ENCODE measurements at places on chromosomes 2 and 18.

DNA sequence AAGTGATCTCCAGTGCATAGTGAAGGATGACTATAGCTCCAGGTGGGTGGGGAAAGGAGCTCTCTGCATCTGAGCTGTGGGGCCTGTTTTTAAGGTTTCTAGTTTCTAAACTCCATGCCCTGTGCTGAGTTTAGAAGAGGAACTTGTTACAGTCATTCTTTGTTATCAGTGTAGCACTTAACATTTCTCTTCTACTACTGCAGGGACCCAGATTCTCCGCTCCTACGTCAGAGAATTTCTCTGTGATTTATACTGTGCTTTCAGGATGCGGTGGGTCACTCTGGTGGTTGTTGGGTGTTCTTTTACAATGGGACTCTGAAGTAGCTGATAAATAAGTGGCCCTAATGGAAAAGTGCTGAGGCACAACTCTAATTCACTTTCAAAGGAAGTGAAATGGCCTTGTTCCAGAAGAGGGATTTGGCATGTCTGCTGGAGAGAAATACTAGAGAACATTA is 122.0 kb downstream of the WDSUB1 start:
- peaks cover 52% of the 10 kb centered on the region for H3K36me3 ChIP-seq
- DNase-seq: no peak
- H3K4me3 ChIP-seq: no peak overlapping the region
- peaks cover 52% of the 10 kb centered on the region for H3K4me1 ChIP-seq

DNA sequence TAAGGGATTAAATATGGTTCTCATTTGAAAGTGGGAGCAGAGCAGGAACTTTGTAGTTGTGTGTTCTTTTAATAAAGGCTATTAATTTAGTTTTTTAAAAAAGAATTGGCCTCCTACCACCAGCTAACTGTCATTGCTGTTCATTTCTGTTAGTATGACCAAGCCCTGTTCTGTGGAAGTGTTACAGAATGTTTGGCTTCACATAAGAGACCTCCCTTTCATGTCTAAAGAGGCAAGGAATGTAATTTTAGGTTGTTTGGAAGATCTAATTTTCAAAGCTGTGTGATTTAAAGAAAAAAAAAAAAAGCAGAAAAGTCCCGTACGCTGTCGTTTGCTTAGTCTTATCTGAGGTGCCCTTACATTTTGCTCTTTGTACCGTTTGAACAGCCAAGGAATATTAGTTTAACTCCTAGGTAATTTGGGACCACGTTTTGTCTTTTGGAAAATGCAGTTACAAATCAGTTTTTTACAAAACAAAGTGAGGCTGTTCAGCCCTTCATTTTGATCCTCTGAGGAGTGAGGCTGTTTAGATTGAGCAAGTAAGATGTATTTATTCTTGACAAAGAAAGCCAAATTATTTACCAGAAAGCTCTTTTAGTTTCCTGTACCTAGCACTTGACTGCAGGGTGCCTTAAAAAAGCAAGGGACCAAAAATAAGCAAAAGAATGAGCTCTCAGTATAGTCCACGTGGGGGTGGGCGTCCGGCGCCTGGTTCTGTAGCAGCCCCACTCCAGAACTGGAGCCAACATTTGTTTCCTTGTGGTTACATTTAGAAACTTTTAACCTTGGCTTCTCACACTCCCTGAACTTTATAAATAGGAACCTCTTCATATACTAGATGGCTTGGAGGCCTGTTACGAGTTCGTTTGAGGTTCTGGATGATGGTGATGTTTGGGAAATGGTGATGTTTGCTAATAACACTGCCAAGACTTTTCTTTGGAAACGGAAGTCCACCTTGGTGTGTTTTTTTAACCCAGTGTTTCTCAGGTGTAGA is 136.2 kb downstream of the FMNL2 start:
- peaks cover 38% of the 10 kb centered on the region for H3K4me1 ChIP-seq
- no peaks in the 10 kb centered on the region for H3K36me3 ChIP-seq
- H3K4me3 ChIP-seq: no peak overlapping the region
- no peak for DNase-seq
- no peaks in the 10 kb centered on the region for H3K27me3 ChIP-seq

GRCh38 chr2:43305517-43305916 is 79.1 kb upstream of the ZFP36L2 start:
- H3K36me3 ChIP-seq: peaks cover 2% of the 10 kb centered on the region
- no peak for DNase-seq
- H3K4me3 ChIP-seq: no peak overlapping the region
- peak overlapping the region; percentile 93 for H3K27ac ChIP-seq
- peaks cover 37% of the 10 kb centered on the region for H3K4me1 ChIP-seq

GRCh38 chr2:61549546-61549945 is 11.4 kb upstream of the XPO1 start:
- H3K4me3 ChIP-seq: no peak overlapping the region
- no peaks in the 10 kb centered on the region for H3K4me1 ChIP-seq
- DNase-seq: no peak
- H3K27me3 ChIP-seq: no peaks in the 10 kb centered on the region
- H3K27ac ChIP-seq: no peak overlapping the region

- DNase-seq: no peak
- H3K27ac ChIP-seq: no peak overlapping the region
- no peak overlapping the region for H3K4me3 ChIP-seq
- H3K4me1 ChIP-seq: peaks cover 3% of the 10 kb centered on the region
- no peaks in the 10 kb centered on the region for H3K36me3 ChIP-seq
- peaks cover 35% of the 10 kb centered on the region for H3K27me3 ChIP-seq
These were observed 91.9 kb downstream of the TWIST2 start for GRCh38 chr2:238939521-238940403.

GRCh38 chr2:129912871-129913694 is 66.4 kb upstream of the RAB6C start:
- peaks cover 2% of the 10 kb centered on the region for H3K27me3 ChIP-seq
- H3K36me3 ChIP-seq: peaks cover 2% of the 10 kb centered on the region
- H3K27ac ChIP-seq: no peak overlapping the region
- no peak overlapping the region for H3K4me3 ChIP-seq
- no peak for DNase-seq
- peaks cover under 1% of the 10 kb centered on the region for H3K4me1 ChIP-seq

Data from mesothelial cell of epicardium (in vitro differentiated cells).